IMR-90 (cell line): ENCODE measurements at places on chromosomes 5 and 9. TPM values are rescaled to one million over a fixed set of nuclear protein-coding genes. Genes with fewer than 3 reads are reported as not detected.

DNA sequence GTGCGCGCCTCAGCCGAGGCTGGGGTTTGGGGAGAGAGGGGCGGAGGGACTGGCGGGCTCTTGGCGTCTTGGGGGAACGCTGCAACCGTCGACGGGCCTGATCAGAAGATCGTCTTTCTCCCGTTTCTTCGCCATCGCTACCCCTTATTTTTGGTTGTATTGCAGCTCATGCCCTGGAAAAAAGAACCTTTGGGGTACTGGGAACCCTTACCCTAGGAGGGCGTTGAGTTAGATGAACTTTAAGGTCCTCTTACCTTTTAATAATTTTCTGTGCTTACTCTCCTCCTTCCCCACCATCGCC lies 719 bp downstream of the PAIP2 start:
- DNase-seq, result no peak

DNA sequence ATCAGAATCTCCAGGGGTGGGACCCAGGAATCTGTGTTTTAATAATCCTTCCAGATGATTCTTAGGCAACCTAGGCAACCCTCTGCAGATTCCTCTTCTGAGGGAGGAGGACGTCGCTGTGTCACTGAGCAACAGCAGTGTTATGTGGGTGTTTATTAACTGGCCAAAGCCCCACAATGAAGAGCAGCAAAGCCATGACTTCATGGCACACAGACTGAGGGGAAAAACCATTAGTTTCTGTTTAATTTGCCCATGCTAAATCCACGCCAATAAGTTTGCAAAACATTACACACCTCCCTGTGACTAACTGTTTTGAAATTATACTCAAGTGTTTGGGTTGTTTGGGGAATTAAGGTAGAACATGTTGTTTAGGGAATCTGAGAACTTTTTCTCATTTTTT lies 83.7 kb upstream of the TMED7 start:
- no peak for DNase-seq

DNA sequence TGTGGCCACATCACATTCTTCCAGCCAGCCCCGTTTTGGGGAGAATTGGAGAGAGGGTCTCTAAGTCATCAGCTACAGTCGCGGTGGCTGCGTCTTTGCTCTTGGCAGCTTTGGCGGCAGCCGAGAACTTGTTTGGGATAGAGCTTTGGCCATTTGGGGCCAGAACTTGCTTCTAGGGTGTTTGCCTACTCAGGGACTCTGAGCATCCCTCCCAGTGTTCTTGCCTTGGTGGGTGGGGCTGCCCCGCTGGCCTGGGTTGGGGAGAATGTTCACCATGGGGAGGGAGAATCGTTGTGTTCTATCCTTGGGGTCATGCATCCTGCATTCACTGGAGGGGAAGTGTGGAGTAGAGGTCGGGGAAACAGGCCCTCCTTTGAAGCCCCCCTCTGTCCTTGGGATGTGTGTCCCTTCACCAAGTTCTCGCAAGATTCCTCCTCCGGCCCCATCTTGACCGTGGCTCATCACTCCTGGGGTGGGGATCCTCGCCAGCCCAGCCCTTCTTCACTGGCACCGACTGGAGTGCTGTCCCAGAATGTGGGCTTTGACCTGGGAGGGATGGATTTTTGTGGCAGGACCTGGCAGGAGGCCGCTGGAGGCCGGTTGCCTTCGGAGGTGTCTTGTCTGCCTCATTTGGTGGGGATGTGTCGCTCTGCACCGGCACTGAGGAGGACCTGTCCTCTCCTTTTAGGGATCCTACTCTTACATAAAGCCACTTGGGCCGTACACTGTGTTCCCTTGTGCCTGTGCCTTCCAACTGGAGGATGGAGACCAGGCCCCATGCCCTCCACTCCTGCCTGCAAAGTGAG lies 3.5 kb downstream of the PHF2 start:
- DNase-seq, result no peak

DNA sequence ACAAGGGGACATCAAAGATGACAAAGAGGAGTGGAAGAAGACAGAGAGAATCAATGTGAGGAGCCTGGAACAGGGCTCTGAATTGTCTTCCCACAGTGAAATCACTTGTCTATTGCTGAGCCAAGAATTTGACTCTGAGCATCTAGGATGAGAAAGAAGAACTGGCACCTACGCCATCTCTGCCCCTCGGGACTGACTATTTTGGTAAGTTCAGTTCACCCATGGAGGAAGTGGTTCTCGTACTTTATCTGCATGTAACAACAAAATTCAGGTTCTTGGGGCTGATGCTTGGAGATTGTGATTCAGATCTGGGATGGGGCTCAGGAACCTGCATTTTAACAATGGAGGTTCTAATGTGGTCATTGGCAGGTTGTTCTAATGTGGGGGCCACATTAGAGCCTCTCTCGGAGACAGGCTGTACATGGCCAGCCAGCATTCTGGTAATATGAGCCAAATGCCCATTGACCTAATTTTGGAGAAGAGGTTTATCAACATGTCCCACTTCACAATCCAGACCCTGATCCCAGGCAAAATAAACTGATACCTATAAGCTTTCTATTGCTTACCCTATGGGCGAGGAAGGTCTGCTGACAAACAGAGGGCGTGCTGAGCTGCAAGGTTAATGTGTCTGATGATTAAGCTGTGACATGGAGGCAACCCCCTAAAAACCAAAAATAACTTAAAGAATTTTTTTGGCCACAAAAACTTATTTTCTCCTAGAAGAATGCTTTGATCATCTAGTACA lies 2.7 kb upstream of the IL12B start:
- no peak for DNase-seq

GRCh38 chr5:132294728-132295504 lies 722 bp downstream of the SLC22A4 start:
- DNase-seq, result peak; percentile 79

DNA sequence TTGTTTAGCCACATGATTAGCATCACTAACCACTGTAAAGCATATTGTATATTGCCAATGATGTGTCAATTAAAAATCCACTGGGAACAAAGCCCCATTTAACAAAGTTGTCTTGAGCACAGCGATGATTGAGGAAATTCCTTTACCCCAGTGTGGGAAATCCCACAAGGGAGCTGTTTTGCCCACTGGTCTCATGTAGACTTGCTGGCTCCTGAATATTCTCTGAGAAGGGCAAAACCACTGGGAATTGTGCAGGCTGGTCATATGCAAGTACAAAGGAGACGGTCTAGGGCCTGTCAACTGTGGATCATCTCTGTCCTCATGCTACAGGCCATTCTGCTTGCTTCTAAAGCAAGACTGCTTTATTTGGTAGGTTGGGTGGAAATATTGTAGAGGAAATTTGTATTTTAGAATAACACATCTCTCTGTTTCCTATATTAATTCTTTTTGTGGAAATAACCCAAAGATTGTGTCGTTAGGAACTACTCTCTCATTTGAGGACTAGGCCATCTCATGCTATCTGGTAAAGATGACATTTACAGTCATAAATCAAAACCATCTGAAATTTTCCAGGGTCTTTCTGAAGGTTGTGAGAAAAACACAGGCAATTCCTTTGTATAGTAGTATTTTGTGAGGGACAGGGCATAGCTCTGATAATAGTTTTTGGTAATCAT lies 60.2 kb downstream of the PARP8 start:
- DNase-seq, result no peak

GRCh38 chr9:68705531-68706362 lies 707 bp downstream of the PIP5K1B start:
- DNase-seq, result no peak

DNA sequence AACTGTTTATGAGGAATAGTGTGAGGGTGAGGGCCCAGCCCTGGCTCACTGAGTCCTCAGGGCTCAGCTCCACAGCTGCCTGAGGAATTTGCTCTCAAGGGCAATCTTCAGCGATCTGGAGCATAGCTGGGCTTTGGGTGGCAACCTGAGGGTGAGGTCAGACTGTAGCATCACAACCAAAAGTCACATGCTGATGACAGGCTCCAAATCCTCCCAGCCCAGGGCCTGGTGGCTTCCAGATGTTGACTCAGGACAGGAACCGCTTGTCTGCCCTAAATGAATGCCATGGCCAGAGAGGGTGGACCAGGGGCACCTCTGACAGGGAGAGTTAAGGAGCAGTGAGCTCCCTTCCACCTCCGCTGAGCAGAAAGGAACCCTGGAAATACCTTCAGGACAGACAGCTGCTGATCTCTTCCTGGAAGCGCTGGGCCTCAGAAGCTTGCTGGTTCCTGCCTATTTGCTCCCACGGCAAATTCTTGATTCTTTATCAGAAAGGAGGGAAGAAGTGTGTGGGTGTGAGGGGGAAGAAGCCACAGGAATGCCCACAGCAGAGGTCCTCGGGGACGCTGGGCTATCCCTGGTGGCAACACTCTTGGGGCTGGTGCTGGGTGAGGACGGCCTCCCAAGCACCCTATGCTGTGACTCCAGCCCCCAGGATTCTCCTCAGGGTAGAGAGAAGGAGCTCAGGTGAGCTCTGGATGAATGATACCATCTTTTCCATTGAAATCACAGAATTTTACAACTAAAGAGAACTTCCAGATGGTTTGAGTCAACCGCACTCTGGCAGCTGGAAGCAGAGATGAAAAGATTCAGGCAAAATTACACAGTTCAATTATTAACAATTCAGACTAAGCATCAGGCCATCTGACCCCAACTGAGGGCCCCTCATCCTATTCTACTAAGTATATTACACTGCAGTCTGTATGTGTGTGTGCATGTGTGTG lies 13.8 kb upstream of the CTSL start:
- peak; percentile 81 for DNase-seq

DNA sequence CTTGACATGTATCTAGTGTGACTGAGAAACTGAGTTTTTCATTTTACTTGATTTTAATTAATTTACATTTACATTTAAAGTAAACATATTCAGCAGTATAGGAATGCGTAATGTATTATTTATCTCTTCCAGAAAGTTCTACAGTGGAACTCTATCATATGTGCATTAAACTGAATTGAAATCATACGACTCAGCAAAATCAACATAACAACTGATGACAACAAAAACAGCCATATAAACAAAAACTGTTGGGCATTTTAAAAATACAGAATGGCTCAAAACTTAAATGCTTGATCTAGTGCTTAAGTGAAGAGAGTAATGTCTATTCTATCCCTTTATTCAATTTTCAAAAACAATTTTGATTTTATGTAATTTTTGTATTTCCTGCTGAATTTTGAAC lies 134.4 kb downstream of the TRPM3 start:
- no peak for DNase-seq

The OR1L4 gene
- not detected in 2 replicates for total RNA-seq

The FBXW5 gene
- total RNA-seq, result 65.1 and 72.2 TPM in 2 replicates

The PLAC8L1 gene
- total RNA-seq, result not detected in 2 replicates

The CNTNAP3 gene
- 0.90 and 1.1 TPM in 2 replicates for total RNA-seq
